NCI-H2107 (cell line): ENCODE measurements at places on chromosomes 5 and 9.

- DNase-seq: no peak
These were observed 129.2 kb upstream of the TNPO1 start for GRCh38 chr5:72687288-72687687.

DNA sequence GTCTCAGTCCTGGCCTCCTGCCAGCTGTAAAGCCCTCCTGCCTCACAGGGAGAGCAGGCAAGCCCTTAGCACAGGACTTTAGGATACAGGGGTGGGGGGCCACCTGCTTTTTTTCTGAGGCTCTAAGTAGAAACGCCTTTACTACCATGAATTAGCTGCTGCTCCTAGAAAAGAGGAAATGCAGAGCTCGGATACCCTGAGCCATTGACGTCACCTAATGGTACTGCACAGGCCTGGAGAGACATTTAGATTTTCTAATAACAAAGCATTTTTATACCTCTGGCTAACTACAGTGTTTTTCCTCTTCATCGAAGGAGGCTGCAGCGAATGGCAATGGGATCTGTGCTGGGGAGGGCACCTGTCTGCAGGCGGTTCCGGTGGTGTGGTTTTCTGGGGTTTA is 137.0 kb downstream of the WDR41 start:
- no peak for DNase-seq

DNA sequence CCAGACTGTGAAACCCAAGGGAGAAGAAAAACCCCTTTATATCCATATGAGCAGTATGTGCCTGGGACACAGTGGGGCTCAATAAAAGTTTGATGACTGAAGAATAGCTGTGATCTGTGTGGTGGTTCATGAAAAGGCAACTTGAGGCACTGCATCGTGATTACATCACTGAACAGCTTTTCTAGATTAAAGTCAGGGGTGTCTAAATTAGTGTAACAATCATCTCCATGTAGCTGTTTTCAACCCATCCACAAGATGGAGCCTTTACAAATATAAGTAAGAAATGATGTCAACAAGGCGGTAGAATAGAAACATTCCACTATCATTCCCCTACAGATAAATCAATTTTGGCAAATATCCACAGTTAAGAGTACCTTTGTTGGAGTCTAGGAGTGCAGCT is 55.5 kb downstream of the PRRC1 start:
- DNase-seq: no peak

DNA sequence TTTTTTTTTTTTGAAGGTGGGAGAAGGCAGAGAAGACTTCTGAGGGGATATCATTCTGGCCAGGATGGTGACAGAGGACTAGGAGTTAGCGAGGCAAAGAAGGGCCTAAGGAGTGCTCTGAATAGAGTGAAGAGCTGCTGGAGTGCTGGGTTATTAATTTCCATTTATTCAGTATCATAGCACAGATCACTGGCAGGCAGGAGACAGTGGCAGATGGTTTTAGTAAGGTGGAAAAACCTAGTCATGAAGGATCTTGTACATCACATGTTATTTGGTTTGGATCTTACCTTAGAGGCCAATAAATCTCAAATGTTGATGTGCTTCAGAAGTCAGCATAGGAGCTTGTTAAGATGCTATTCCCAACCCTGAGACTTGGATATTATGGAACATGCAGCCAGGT is 165.5 kb downstream of the TTLL11 start:
- DNase-seq: no peak

GRCh38 chr9:17799369-17799768 is 220.5 kb downstream of the SH3GL2 start:
- no peak for DNase-seq

GRCh38 chr9:3730511-3730922 is 204.7 kb upstream of the RFX3 start:
- DNase-seq: no peak

DNA sequence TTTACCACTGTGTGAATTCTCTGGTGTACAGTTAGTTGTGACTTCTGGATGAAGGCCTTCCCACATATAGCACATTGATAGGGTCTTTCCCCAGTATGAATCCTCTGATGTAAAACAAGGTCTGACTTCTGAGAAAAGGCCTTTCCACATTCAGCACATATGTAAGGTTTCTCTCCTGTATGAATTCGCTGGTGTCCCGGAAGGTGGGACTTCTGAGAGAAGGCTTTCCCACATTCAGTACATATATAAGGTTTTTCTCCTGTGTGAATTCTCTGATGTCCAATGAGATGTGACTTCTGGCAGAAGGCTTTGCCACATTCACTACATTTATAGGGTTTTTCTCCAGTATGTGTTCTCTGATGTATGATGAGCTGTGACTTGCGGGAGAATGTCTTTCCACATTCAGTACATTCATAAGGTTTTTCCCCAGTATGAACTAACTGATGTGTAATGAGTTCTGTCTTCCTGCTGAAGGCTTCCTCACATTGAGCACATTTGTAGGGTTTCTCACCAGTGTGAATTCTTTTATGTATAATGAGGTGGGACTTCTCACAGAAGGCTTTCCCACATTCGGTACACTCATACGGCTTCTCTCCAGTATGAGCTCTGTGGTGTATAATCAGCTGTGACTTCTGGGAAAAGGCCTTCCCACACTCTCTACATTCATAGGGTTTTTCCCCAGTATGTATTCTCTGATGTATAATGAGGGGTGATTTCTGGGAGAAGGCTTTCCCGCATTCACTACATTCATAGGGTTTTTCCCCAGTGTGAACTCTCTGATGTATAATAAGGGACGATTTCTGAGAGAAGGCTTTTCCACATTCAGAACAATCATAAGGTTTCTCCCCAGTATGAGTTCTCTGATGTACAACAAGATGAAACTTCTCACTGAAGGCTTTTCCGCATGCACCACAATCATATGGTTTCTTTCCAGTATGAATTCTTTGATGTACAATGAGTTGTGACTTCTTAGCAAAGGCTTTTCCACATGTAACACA is 9.1 kb downstream of the ZNF300 start:
- no peak for DNase-seq

- no peak for DNase-seq
These were observed at the start of gene GABRB2 for GRCh38 chr5:161546470-161547301. Gene GABRB2, minus strand, starts transcription at chr5:161546725. Its CDS starts 82 bp downstream, at chr5:161546643.

DNA sequence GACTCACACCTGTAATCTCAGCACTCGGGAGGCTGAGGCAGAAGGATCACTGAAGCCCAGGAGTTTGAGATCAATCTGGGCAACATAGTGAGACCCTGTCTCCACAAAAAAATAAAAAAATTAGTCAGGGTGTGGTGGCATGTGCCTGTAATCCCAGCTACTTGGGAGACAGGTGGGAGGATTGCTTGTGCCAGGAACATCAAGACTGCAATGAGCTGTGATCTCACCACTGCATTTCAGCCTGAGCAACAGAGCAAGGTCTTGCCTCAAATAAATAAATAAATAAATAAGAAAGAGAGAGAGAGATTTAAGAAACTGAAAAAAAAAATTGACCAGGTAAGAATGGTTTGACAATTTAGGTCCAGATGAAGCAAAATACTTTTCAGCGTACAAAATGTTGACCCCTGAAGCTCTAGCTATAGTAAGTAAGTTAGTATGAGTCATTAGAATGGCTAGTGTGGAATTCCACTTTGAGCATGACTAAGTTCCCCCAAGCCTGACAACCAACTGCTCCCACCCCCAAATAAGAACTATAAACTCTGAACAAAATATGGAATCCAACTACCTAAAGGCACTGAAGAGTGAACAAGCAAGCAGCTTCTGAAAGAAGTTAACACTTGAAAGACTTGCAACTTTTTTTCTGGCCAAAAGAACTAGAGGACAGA is 217.8 kb upstream of the TLE4 start:
- DNase-seq: no peak

DNA sequence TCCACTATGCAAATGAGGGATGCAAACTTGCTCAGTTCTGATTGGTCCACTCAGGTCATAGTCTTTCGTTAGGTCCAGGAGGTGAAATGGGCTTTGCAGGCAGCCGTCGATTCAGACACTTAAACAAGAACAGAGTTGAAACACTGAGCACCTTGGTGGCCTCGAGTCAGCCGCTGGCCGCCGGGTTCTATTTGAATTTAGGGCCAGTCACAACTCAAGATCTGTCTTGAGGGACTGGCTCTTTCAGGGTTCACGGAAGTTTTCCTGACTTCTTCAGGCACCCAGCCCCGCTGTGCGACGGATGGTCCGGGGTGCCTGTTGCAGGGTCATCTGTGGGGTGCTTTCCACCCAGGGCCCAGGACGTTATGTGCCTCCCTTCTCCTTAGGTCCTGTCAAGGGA is 412.8 kb upstream of the IRX4 start:
- no peak for DNase-seq

DNA sequence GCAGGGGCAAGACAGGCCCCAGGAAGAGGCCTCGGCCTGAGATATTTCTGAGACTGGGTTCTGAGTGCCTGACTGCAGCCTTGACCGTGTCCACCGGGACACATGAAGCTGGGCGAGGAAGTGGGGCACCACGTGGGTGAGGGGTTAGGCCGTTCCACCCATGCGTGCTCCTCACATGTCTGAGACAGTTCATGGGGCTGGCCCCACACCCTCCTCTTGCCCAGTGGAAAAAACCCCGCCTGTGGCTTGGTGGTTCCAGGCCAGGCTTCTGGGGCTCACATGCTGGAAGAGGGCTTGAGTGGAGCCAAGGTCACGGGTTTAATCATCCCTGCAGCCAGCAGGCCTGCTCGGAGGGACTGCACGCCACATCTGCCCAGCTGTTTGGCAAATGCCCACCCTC is 11.4 kb downstream of the HMCN2 start:
- no peak for DNase-seq

- no peak for DNase-seq
These were observed 9.8 kb upstream of the KCNIP1 start for GRCh38 chr5:170494041-170494440.

GRCh38 chr9:23730364-23730763 is 95.7 kb downstream of the ELAVL2 start:
- DNase-seq: no peak

GRCh38 chr5:172496671-172497371 is 42.5 kb upstream of the SH3PXD2B start:
- DNase-seq: no peak

DNA sequence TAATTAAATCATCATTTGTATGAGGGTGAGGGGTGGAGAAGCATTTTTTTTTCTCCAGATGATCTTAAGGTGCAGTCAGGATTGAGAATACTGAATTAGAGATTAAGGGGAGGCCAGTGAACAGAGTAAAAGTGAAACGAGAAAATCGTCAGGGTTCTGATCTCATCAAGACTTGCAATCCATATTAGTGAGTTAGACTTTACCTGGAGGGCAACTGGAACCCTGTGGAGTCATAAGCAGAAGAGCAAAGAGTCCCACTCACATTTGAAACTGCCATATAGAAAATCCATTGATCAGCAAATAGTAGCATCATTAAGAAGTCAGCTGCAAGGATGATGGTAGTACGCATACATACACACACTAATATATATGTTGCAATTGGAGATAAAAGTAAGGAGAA is 466.2 kb upstream of the PAPPA start:
- no peak for DNase-seq

GRCh38 chr5:40605295-40605958 is 74.3 kb upstream of the PTGER4 start:
- no peak for DNase-seq

GRCh38 chr9:99076483-99077171 is 28.3 kb upstream of the TGFBR1 start:
- DNase-seq: no peak

- no peak for DNase-seq
These were observed 77.0 kb upstream of the FER start for GRCh38 chr5:108670591-108671289.

GRCh38 chr5:84688566-84688965 is 303.9 kb upstream of the EDIL3 start:
- DNase-seq: no peak

DNA sequence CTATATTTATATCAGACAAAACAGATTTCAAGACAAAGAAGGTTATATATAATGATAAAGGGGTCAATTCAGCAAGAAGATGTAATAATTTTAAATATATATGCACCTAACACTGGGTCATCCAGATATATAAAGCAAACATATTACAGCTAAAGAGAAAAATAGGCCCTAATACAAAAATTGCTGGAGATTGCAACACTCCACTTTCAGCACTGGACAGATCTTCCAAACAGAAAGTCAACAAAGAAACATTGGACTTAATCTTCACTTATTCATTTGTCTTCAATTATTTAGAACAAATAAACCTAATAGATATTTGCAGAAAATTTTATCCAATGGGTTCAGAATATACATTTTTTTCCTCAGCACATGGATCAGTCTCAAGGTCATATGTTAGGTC is 45.8 kb downstream of the MEIKIN start:
- no peak for DNase-seq

GRCh38 chr5:178403956-178404600 is 171.5 kb upstream of the PHYKPL start:
- no peak for DNase-seq

GRCh38 chr9:127450830-127451607 is at the start of the genes LRSAM1 and RPL12:
Gene LRSAM1, plus strand, starts transcription at chr9:127451510. Its CDS starts 3,018 bp downstream, at chr9:127454528.
Gene RPL12, minus strand, starts transcription at chr9:127451406. Its CDS starts 89 bp downstream, at chr9:127451317.
- peak; percentile 92 for DNase-seq

- no peak for DNase-seq
These were observed 3.6 kb upstream of the NKX2-5 start for GRCh38 chr5:173238312-173239232.

- no peak for DNase-seq
These were observed 48.2 kb upstream of the ZNF169 start for GRCh38 chr9:94210616-94211603.

DNA sequence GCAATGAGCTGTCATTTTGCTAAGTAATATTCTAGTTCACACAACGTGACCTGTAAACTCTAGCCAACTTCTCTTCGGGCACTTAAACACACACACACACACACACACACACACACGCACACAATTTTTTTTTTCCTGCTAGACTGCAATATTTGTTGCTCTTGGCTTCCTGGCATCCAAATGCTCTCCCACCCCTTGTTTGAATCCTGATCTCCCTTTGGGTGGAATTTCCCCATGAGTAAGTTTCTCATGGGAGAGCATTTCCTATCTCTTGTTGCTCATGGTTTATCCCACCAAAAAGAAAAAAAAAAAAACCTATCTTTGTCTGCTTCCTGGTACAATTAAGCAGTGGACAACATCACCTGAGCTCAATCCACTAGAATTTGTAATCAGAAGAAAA is 54.7 kb upstream of the TSLP start:
- no peak for DNase-seq

GRCh38 chr5:88823201-88823600 is 59.8 kb downstream of the MEF2C start:
- no peak for DNase-seq
